IPS-NIHi11 (cell line): ENCODE measurements at places on chromosomes 1 and 21.

DNA sequence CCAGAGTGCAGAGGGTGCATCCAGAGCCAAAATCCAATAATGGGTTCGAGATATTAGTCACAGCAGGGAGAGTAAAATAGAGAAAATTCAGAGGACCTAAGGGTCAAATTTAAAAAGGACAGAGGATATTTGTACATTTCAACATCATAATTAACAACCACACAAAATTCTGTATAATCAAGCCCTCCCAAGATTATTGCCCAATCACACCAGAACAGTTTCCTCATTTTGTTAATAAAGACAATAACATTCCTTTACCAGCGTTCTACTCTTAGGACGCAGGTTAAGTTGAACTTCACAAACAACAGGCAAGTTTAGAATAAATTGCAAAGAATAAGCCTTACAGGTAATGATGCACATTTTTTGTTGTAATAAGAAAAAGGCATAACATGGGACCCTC lies 462.8 kb downstream of the PTPRC start:
- DNase-seq: no peak

- peak; percentile 61 for DNase-seq
Observed at GRCh38 chr1:9413071-9413876, 120.6 kb downstream of the SPSB1 start.

GRCh38 chr21:46082963-46083790 lies 14.7 kb upstream of the COL6A2 start:
- DNase-seq: no peak

- DNase-seq: no peak
Observed at GRCh38 chr1:118249641-118250040, 64.6 kb upstream of the SPAG17 start.

- no peak for DNase-seq
Observed at GRCh38 chr1:247576514-247576913, 11.6 kb upstream of the OR2G2 start.

DNA sequence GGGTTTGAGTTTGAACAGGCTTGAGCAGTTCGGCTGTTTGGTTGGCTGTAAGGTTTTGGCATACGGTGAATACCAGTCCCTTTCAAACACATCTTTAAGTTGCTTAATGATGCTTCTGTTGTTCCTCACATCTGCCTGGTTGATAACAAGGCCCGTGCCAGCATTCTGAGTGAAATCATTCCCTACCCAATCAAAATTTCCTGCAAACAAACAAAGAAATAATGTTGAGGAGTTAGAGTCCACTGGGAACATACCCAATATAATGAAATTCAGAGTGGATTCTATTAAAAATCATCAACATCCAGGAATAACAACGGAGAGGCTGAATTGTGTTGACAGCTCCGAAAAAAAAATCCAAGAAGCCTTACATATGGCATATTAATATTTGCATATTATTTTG lies 91.0 kb upstream of the MAP1LC3C start:
- DNase-seq: no peak

DNA sequence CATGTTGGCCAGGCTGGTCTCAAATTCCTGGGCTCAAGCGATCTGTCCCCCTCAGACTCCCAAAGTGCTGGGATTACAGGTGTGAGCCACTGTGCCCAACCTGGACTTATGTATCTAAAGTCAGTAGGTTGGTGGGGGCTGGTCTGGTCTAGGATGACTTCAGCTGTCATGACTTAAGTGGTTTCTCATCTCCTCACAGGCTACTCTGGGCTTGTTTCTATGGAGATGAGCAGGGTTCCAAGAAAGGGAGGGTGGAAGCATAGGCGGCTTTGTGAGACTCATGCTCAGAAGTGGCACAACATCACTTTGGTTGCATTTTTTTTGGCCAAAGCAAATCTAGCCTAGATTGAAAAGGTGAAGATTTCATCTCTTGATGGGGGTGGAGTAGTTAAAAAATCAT lies 115.9 kb upstream of the IVNS1ABP start:
- no peak for DNase-seq

DNA sequence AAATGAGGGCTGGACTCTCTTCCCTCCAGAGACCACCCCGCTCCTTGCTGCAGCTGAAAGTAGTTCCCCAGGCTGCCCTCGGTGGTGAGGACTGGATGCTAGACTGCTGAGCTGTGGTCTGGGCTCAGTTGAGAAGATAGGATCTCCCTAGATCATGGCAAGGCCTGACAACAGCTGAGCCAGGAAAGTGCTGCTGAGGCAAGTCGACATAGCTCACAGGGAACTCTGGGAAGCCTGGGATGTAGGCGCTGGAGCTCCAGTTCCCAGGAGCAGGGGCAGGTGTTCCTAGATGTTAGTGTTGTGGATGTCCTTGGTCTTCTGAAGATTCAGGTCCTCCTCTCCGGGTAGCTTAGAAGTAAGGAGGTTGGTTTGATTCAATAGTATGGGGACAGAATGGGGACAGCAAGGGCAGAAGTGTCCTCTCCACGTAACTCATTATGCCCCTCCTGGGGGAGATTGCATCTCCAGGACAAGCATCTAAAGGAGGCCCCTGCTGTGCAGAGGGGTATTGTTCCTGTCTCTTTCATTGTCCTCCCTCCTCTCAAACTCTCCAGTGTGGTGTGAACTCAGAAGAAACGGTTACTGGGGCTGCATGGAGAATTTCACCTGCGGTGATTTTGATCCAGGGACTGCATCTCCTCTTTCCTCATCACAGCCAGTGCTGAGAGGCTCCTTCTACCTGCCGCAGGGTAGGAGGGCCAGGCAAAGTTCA lies 3.7 kb downstream of the CYB561D1 start:
- no peak for DNase-seq

DNA sequence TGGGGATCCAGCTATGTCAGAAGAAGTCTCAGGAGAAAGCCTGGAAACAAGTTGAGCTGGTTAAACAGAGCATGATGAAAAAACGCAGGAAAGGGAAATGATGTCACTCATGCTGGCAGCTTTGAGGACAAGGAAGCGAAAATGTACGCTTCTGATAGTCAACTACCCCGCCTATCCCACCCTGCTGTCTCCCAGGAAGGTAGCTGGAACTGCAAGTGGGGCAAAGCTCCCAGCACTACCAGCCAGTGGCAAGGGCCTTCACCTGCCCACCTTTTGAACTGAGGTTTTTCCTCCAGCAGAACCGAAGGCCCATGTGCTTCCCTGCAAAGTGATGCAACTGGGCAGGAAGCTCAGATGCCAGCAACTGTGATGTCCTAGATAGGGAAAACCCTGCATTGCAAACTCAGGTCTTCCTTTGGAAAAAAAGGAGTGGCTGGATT lies 6.3 kb upstream of the IL20 start:
- DNase-seq: no peak

GRCh38 chr1:209746451-209747165 lies 9.2 kb upstream of the TRAF3IP3 start:
- no peak for DNase-seq

DNA sequence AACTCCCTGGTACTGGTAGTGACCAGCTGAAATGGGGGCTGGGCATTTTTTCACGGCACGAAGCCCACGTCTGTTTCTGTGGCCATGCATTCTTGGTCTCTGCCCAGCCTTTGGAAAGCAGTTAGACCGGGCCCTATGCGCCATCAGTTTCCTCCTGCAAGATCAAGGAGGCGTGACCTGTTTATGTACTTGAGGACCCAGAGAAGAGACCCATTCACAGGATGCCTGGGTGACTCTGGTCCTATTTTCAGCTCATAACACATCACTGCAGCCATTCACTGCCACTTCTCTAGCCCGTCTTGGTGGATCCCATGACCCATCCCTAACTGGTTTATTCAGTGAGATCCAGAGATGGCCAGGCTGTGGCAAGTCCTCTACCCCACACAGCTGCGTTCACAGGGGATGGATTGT lies 70.4 kb downstream of the SPSB1 start:
- no peak for DNase-seq

- DNase-seq: no peak
Observed at GRCh38 chr1:25610822-25611630, 5.6 kb upstream of the MAN1C1 start.

DNA sequence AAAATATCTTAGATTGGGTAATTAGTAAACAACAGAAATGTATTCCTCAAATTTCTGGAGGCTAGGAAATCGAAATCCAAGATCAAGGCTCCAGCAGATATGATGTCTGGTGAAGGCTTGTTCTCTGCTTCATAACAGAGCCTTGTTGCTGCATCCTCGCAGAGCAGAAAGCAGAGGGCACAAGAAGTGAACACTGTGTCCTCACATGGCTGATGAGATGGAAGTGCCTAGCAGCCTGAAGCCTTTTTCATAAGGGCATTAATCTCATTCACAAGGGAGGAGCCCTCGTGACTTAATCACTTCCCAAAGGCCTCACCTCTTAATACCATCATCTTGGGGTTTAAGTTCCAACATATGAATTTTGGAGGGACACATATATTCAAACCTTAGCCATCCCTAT lies 77.2 kb upstream of the FOXD3 start:
- DNase-seq: no peak

DNA sequence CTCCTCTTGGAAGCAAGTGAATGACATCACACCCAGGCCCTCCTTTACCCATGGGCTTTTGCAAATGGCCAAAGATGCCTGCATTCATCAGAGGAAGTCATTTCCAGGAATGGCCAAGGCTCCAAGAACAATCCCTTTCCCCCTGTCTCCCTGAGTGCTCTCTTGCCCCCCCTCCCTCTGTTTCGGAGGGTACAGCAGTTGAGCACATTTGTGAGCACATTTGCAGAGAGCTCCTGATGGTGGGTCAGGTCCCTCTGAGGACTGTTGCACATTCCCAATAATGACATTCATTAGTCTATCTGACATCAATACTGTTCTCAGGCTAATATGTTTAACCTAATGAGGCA lies 113.4 kb downstream of the MATN1 start:
- DNase-seq: no peak

DNA sequence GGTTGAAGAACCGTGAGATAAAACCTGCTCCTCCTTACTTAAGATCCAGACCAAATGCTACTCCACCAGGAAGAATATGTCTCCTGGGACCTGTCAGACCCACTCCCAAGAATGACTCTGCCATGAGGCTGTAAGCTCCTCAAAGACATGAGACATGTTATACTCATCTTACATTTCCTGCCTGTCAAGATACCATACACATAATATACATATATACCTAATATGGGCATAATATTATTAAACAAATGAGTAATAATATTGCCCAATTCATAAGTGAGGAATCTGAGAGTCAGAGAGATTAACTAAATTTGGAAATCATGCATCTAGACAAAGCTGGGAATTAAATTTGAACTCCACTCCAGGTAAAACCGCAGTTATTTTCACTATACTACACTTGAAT lies 634.9 kb downstream of the LMO4 start:
- no peak for DNase-seq

DNA sequence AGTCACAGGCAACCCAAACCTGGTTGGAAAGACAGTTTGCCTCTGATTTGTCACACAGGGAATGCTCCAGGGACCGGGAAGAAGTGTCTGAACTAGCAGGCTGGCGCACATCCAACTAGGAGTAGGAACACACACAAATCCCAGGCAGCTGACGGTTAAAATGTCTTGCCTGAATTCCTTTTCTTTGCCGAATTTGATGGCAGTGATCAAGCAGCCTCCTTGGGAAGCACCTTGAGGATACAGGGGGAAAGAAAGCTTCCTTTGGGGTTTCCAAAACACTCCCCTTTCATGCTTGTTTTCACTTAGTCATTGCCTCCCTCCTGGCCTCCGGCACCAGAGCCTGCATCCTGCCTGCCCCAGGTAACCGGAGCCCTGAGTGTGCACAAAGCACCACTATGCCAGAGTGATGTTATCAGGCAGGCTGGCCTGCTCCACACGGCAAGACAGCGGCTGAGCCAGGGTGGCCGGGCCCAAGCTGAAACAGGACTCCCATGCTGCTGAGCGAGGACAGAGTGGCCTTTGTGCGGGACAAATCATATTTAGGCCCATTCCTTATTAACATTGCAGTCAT lies 193.8 kb downstream of the LMX1A start:
- peak; percentile 56 for DNase-seq

- no peak for DNase-seq
Observed at GRCh38 chr1:201861448-201861847, 27.2 kb upstream of the SHISA4 start.

DNA sequence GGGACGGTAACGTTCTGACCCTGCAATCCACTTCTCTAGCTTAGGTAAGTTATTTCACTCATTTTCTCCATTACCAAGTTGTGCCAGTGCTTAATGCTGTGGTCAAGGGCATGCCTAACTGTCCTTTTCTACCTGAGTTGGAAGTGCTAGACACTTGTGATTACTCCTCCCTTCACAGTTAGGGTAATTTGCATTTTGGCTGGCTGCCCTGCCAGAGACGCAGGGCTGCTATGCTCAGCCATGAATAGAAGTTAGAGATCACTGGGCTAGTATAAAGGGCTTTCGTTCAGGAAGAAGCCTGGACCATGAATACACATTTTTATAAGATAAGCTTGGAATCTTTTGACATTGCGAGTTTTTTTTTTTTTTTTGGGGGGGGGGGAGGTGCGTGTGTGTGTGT lies 633.2 kb upstream of the NEGR1 start:
- DNase-seq: peak; percentile 25

- no peak for DNase-seq
Observed at GRCh38 chr21:32807717-32808380, 36.3 kb upstream of the PAXBP1 start.

GRCh38 chr1:37663426-37664000 lies 28.8 kb upstream of the CDCA8 start:
- peak; percentile 34 for DNase-seq

GRCh38 chr1:170126696-170127095 lies 19.1 kb upstream of the NTMT2 start:
- peak; percentile 32 for DNase-seq

GRCh38 chr21:19508844-19509243 lies 1105.3 kb upstream of the TMPRSS15 start:
- no peak for DNase-seq
